Left renal cortex interstitium (tissue), 4 donors: ENCODE measurements at places on chromosomes 3 and 15. TPM values are rescaled to one million over a fixed set of nuclear protein-coding genes. Genes with fewer than 3 reads are reported as not detected.
A peak's percentile ranks its signal among the peaks of the same experiment; 100 is the strongest.

The RNF111 gene
- polyA plus RNA-seq = 37.6 TPM

The PCLAF gene
- polyA plus RNA-seq = 42.2 TPM

GRCh38 chr15:93617443-93617842 lies 528.4 kb upstream of the RGMA start:
- DNase-seq = no peak

DNA sequence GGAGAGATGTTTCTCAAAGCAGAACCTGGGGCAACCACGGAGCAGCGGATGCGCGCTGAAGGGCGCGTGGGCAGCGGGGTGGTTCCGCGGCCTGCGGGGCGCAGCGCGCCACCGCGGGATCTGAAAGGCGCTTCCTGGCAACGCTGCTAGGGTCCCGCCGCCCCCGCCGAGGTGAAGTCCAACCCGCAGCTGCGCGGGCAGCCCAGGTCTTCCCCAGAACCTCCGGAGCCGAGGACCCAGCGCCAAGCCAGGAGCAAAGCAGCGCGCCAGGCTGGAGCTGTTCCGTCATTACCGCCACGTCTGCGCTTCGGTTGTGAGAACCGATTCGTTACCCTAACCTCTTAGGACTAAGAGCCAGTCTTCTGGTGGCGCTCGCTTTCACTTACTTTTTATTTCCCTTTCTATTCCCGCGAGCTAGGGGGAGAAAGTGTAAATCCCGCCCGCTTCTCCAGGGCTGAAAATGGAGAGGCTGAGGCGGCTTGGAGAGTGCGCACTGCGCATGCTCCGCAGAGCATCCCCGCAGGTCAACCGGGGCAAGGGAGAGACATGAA lies 3.2 kb upstream of the GABRG3 start:
- no peak for DNase-seq

- DNase-seq = no peak
Observed at GRCh38 chr15:67458331-67459029, 62.5 kb upstream of the C15orf61 start.

DNA sequence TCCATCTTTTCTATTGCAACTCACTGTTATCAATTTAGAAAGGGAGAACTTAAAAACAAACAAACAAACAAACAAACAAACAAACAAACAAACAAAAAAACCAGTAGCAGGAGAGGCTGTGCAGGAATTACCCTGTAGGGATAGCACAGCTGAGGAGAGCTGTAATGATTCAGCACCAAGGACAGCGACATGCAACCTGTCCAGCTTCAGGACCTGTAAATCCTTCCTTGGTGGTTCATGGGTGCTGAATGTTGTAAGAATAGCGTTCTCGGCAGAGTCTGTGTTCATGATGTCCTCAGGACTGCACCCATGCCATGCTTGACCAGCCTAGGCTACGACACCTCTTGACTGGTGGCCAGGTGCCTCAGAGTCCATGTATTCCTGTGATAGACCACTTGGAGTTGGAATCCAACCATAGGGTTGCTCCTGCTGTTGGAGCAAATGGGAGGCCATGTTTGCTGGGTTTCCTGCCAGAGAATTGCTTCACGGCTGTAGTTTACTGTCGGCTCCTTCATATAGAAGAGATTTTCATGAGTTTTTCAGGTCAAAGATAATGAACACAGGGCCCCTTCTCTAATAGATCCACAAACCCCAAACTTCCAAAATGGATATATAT lies 65.9 kb downstream of the CACNA2D3 start:
- peak; percentile 69 for DNase-seq

DNA sequence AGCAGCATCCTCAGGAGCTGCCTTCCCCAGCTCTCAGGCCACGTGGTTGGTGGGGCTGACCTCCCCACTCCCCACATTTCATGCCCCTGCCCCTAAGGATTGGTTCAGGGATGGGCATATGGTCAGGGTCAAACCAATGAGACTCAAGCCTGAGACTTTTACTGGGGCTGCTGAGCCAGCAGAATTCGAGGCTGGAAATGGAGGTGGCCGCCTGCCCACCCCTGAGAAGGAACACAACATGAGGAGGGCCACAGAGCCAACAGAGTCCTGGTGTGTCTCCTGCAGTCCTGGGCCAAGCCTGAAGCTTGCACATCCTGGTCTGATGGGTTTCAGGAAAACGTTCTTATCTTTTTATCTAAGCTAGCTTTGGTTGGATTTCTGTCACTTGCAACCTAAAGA lies 5.9 kb downstream of the EHD4 start:
- no peak for DNase-seq

GRCh38 chr3:187006864-187007630 lies 76.7 kb downstream of the ST6GAL1 start:
- no peak for DNase-seq
